Activated CD4-positive, alpha-beta T cell treated with anti-CD3 and anti-CD28 coated beads for 36 hours (primary cell): ENCODE measurements at places on chromosomes 16 and 17. TPM values are rescaled to one million over a fixed set of nuclear protein-coding genes. Genes with fewer than 3 reads are reported as not detected.
A peak's percentile ranks its signal among the peaks of the same experiment; 100 is the strongest.

GRCh38 chr16:70594569-70594968, 51.8 kb upstream of the IL34 start:
- no peaks in the 10 kb centered on the region for H3K27me3 ChIP-seq
- H3K36me3 ChIP-seq, result no peaks in the 10 kb centered on the region
- DNase-seq, result no peak
- H3K4me1 ChIP-seq, result no peaks in the 10 kb centered on the region

DNA sequence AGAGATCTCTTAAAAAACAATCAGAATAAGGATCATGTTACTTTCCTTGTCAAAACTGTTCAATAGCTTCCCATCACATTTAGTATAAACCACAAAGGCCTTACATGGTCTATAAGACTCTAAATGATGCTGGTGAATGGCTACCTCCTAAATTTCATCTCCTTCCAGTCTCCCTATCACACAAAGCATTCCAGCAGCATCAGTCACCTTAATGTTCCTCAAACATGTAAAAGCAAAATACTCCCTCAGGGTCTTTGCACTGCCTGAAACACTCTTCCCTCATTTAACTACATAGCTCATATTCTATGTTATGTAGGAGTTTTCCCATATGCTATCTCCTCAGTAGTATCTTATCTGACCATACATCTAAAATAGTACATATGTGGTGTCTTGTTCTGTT, 53.5 kb upstream of the INTS2 start:
- no peaks in the 10 kb centered on the region for H3K27me3 ChIP-seq
- no peak for DNase-seq
- no peak overlapping the region for H3K4me3 ChIP-seq
- H3K36me3 ChIP-seq, result peaks cover 40% of the 10 kb centered on the region

DNA sequence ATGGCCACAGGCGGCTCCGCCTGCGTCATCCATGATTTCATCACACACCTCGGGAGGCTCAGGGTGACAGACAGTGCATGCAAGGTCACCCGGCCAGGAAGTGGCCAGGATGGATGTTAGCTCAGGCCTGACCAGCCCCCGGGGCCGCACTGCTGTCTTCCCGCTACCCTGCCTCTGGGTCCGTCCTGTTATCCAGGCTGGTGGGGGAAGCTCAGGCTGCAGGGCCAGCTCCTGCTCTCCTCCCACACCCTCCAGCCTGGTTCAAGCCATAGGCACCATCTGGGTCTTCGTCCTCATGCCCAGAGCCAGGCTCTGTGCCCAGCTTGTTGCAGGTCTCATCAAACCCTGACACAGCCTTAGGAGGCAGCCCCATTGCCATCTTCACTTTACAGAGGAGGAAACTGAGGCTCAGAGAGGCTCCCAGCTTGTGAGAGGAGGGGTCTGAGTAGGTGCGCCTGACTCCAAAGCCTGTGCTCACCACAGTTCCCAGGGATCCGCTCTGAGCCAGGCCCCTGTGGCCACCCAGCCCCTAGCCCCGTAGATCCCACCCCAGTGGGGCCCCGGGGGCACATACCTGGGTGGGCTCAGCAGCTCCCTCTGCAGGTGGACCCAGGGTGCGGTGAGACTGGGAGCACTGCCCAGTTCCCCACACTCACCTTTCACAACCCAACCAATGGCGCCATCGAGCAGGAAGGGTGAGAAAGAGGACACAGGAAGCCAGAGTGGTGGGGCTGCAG, 412 bp upstream of the ADGRG3 start:
- no peak overlapping the region for H3K27ac ChIP-seq
- no peaks in the 10 kb centered on the region for H3K4me1 ChIP-seq
- no peaks in the 10 kb centered on the region for H3K36me3 ChIP-seq
- H3K4me3 ChIP-seq, result no peak overlapping the region
- peak; percentile 28 for DNase-seq

Gene PIRT
- not detected for total RNA-seq

- H3K27me3 ChIP-seq, result no peaks in the 10 kb centered on the region
- H3K4me3 ChIP-seq, result no peak overlapping the region
- H3K36me3 ChIP-seq, result no peaks in the 10 kb centered on the region
- DNase-seq, result no peak
Observed at GRCh38 chr16:78277321-78278055, 178.0 kb downstream of the WWOX start.

DNA sequence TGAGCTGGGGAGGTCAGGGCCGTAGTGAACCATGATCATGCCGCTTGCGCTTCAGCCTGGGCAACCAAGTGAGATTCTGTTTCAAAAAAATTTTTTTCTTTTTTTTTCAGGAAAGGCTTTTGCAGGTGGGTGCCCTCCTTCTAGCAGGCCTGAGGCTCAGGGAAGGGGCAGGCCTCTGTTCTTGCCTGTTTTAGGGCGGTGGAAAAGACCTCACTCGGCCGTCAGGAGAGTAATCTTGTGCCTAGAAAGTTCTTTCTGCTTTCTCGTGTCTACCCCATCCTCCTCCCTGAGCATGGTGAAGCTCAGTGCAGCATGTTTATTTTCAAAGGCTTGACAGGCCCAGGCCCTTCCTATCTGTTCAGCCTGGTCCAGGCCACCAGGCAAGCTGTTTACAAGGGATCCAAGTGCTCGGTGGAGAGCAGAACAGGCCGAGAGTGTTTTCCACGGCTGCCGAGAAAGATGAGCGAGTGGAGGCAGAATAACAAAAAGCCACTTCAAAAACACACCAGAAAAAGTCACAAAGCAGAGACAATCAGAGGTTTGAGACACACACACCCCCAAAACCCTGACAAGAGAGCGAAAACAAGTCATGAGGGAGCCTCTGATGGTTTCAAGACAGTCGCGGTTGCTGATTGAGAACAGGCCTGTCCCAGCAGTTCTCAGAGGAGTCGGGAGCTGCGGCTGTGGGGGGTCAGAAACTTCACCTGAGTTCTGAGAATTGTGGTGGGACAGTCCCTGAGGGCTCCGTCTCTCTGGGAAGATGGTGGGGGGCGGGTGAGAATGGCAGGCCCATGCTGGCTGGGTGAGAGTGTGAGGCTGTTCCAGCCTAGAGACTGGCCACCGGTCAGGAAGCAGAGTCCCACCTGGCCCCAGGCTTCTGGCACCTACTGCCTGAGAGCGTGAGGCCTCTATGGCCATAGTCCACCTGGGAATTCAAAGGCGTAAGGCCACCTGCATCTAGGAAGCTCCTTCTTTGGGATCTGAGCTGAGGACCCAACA, 37.5 kb upstream of the CCR7 start:
- peak overlapping the region; percentile 64 for H3K4me3 ChIP-seq
- no peaks in the 10 kb centered on the region for H3K27me3 ChIP-seq
- peaks cover 98% of the 10 kb centered on the region for H3K4me1 ChIP-seq
- peak; percentile 87 for DNase-seq

- DNase-seq, result peak; percentile 25
- H3K4me1 ChIP-seq, result peaks cover 26% of the 10 kb centered on the region
- H3K4me3 ChIP-seq, result peak overlapping the region; percentile 91
- H3K27me3 ChIP-seq, result no peaks in the 10 kb centered on the region
- peaks cover 43% of the 10 kb centered on the region for H3K36me3 ChIP-seq
- H3K27ac ChIP-seq, result peak overlapping the region; percentile 97
Observed at GRCh38 chr16:29790949-29791844, 646 bp downstream of the KIF22 start.

Gene GNG13
- not detected for total RNA-seq

Gene EFTUD2
- 175 TPM for total RNA-seq

Gene UMOD
- not detected for total RNA-seq

Gene NPIPB13
- 11.3 TPM for total RNA-seq

DNA sequence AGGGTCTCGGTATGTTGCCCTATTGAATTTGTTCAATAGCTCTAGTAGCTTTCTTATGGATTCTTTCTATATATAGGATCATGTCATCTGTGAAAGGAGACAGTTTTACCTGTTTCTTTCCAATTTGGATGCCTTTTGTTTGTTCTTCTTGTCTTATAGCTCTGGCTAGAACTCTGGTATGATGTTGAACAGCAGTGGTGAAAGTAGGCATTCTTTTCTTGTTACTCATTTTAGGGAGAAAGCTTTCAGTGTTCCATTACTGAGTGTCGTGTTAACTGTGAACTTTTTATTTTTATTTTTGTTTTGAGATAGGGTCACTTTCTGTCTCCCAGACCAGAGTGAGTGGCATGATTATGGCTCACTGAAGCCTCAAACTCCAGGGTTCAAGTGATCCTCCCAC, 21.2 kb downstream of the EFCAB5 start:
- H3K4me1 ChIP-seq, result no peaks in the 10 kb centered on the region
- H3K27me3 ChIP-seq, result no peaks in the 10 kb centered on the region
- H3K36me3 ChIP-seq, result no peaks in the 10 kb centered on the region
- no peak for DNase-seq
- no peak overlapping the region for H3K4me3 ChIP-seq

Gene SNX20
- total RNA-seq, result 48.9 TPM

Gene CPNE7
- total RNA-seq, result 18.7 TPM

- no peaks in the 10 kb centered on the region for H3K36me3 ChIP-seq
- peaks cover 59% of the 10 kb centered on the region for H3K27me3 ChIP-seq
- H3K27ac ChIP-seq, result no peak overlapping the region
- H3K4me1 ChIP-seq, result peaks cover 39% of the 10 kb centered on the region
- H3K4me3 ChIP-seq, result peak overlapping the region; percentile 18
Observed at GRCh38 chr17:79810130-79811010, 13.5 kb upstream of the CBX8 start.

DNA sequence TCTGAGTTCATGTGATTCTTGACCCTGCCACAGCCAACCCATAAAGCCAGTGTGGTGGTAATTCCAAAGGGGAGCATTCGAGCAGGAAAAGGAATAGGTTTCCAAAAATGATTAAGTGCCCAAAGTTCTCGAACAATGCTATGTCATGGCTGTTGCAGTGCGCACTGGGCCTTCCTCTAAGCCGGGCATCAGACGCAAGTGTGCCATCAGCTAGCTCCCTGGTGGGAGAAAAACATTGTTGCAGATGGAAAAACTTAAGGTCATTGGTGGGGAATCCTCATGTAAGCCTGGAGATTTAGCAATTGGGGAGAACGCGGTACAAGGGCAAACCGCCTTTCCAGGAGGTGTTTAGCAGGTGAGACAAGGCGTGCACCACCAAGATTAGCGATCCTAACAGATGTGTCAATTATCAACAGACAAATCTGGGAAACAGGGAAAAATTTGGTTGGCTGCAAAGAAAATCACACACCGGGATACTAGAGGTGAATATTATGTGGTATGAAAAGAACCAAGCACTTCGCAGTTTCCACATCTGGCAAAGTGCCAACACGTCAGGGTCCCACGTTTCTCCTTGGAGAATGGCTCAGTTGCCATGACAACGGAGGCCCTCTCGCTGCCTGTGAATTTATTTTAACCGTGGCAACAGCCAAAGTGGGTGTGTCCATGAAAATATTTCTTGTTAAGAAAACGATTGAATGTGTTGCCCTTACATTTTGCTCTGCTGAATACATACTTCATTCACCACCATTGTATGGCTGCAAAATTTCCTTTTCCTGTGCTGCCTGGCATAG, 118.5 kb upstream of the CACNG5 start:
- H3K27me3 ChIP-seq, result no peaks in the 10 kb centered on the region
- peaks cover 27% of the 10 kb centered on the region for H3K36me3 ChIP-seq

Gene DHX8
- 46.9 TPM for total RNA-seq
